ENCODE measurements at places on chromosomes 1 and 21.

- DNase-seq, result no peak
Observed at GRCh38 chr1:39310691-39311090, 106.2 kb downstream of the MACF1 start.

GRCh38 chr1:9902060-9902452 is 8.0 kb downstream of the CTNNBIP1 start:
- no peak for DNase-seq

- DNase-seq, result no peak
Observed at GRCh38 chr1:106897976-106898375, 158.5 kb upstream of the PRMT6 start.

- DNase-seq, result no peak
Observed at GRCh38 chr1:96559707-96560596, 161.6 kb upstream of the PTBP2 start.

DNA sequence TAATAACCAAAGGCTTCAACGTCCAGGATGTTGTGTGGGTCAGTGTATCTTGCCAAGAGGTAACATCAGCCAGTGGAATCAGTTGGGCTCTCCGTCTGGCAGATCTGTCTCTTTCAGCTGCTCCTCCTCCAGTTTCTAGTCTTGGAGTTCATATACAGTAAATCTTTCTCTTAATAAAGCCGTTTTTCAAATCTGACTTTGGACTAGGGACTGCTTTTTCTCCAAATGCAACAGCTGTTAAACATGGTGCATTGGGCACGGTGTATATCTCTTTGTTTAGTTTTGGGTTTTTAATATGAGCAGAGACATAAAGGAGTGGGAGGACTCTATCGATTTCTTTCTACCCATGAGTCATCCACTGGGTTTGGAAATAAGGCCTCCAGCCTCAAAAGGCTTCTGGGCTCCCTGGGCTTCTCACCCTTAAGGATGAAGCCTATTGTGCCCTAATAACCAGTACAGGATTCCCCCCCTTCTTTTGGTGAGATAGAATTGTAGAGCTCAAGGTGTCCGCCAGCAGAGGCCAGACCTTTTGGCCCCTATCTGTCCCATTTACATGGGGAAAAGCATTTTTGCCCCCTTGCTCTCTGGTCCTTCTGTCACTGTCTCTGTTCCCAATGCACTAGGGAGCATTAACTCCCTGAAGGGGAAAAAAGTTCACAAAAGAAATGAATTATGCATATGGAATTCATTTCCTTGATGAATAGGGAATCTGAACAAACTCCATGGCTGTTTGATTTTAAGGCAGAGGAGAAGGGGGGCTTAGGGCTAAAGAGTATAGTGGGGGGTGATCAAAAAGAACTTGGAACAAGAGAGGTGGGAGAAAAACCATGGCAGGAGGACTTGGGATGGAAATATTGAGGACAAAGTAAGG is 86.0 kb downstream of the PBX1 start:
- no peak for DNase-seq

GRCh38 chr1:198908995-198909394 is 270.2 kb downstream of the PTPRC start:
- no peak for DNase-seq
